ENCODE measurements at places on chromosomes 3 and 15.

DNA sequence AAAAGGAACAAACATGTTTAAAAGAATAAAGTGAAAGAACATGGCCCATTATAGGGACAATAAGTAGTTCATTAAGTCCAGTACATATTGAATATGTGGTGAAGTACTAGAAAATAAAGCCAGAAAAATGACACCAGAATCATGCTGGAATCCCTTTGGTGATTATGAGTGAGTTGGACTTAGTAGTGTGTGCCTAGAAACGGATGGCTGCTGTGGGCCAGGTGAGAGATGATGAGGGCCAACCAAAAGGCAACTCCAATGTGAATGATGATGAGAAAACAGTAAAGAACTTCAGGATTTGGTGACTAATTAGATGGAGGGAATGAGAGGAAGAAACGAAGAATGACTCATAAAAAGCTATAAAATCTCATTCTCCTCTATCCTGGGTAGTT is 3.3 kb downstream of the CRYGS start:
- DNase-seq: no peak

- DNase-seq: no peak
These were observed 98.2 kb downstream of the FBN1 start for GRCh38 chr15:48547286-48547685.

DNA sequence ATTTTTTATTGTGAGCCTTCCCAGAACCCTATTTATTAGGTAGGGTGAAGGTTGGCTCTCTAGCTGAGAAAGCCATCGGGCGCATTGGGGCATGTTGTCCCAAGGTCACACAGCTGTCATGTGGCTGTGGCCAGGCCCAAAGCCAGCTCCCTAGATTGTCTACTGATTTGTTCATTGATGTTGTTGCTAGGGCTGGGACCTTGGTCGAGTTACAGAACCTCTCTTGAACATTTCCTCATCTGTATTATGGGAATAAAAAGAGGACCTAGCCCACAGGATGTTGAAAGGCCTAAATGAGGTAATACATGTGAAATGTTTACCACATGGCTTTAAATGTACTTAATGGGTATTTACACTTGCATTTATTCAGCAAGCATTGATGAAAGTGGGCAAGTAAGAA is 252.5 kb downstream of the SUCLG2 start:
- DNase-seq: no peak

DNA sequence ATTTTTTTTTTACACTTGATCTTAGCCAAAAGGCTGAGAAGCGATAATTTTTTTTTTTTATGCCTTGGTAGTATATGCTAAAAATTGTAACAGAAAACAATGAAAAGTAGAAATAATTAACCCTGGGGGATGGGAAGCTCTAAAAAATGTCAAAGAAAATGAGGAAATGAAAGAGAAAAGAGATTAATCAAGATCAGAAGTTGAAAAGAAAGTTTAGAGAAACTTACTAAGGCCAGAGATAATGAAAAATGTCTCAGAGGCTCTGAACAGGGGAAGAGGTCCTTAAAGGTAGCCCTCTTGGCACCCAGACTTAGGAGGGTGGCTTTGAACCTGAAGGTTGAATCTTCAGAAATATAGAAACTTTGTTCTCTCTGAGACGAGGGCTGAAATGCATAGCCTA is 58.6 kb upstream of the ZBED2 start:
- no peak for DNase-seq

- no peak for DNase-seq
These were observed 6.0 kb downstream of the NCBP2 start for GRCh38 chr3:196936288-196936687.

GRCh38 chr15:73495181-73495580 is 52.2 kb downstream of the REC114 start:
- no peak for DNase-seq

DNA sequence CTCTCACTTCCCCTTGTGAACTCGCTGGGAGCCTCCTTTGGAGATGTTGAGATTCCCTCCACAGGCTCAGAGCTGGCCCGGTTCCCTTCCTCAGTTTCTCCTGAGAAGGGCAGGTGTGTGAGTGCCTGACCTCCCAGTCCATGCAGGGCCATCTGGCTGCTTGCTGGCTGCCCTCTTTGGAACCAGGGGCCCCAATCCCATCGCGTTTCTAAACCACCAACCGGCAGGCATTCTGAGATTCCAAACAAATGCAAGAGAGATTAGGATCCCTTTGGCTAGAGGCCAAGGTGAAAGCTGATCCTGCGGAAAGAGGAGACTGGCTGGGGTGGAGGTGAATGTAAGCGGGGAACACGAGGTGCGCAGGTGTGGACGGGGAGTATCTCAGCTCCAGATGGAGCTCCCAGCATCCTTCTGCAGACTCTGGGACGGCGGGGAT is 2.9 kb upstream of the PRRT3 start:
- no peak for DNase-seq

GRCh38 chr3:191070201-191070600 is 128.8 kb upstream of the OSTN start:
- no peak for DNase-seq

DNA sequence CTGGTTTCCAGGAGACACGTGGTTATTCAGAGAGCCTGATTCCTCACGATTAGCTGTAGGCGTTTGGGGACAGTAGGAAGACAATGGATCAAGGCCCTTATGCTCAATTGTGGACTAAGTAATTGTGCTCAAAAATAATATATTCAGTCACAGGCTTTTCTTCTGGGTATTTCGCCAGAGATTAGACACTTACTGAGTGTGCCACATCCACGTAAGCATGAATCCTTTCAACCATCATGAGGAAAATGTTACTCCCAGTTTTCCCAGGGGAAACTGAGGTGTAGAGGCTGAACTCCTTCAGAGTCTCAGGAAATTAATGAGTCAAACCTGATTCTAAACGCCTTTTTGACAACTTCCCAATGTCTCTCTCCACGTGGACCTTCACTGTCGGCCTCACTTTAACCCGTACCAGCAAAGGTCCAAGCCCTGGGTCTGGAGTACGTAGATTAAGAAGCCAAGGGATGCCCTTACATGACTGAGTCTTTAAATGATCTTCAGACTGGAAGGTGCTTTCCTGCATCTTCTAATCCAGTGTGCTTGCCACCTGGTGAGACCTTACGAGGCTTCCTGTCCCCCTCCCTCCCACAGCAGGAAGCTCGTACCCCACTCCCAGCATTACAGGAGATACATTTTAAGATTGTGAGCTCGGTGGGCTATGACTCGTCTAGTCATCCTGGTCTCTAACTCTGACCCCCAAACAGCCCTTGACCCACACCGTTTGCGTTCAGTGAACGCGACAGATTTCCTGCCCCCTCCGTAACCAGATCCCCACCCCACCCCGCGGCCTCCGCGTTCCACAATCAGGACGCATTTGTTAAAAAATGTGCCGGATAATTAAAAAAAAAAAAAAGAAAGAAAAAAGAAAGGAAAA is 1.7 kb downstream of the PKM start:
- peak; percentile 14 for DNase-seq

- DNase-seq: no peak
These were observed 74.8 kb downstream of the IGF2BP2 start for GRCh38 chr3:185750015-185750414.

DNA sequence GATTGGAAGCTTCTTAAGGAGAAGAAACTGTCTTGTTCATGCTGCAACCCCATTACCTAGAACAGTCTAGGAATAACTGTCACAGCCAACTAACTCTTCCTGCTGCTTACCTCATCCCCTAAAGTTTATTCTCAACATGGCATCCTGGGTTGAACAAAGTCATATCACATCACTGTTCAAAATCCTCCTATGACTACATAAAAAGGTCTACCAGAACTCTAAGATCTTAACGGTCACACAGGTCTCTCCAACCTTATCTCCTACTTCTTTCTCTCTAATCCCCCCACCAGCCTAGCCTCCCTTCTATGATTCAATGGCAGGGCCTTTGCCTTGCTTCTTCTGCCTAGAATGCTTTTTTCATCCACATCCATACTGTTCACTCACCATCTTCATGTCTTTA is 69.3 kb downstream of the CLASP2 start:
- no peak for DNase-seq

DNA sequence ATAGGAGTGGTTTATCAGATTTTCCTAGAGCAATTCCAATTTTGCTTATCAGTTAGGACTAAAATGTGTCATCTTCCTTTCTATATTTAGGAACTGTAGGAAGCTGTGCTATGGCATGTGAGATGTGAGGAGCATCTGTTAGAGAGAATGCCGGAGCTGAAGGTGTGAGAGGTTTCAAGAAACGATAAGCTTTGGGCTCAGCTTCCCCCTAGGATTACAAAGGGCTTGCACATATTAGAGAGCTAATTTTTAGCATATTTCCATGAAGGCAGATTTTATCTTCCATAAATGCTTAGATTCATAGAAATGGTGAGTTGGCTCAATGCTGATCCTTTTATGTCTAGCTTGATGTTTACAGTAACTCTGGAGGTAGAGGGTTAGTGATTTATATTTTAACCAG is 120.2 kb downstream of the CNTN4 start:
- DNase-seq: no peak

GRCh38 chr15:64681424-64682024 is 93.9 kb downstream of the RBPMS2 start:
- no peak for DNase-seq

DNA sequence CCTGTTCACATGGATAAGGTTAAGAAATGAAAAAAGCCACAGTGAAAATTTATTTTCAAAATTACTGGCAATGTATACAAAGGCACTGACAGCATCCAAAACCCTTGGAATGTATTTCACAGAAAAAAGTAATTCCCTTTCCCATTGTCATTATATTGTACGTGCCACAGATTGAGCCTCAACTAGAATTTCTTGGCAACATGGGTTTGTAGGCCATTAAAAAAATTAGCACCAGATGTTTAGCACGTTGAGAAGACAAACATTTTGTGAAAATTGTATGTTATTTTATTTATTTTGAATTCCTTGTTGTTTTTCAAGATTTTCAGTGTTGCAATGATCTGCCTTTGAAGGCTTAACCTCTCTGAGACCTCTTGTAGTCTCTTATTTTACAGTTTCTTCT is 76.3 kb upstream of the EPHB3 start:
- no peak for DNase-seq

DNA sequence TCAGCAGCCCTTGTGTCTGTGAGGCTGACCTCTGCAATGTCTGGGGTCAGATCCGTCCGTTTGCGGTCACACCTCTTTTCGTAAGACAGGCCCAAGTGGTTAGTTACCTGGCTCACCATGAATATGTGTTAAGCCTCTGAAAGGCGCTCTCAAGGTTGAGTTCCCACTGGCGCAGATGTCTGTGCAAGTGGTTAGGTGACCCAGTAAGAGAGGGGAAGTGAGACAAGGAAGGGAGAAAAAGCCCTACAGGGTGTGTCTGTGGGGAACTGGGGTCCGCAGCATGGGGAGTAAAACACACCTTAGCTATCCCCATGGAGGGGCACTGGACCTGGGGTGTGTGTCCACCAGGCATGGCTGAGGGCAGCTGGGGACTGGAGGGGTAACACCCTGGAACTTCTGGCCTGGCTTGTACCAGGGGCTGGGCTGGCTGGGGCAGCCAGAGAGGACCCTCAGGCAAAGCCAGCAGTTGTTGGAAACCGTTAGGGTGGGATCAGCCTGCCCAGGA is 391.6 kb upstream of the PROK2 start:
- no peak for DNase-seq

GRCh38 chr15:62698646-62699045 is 343.9 kb upstream of the TPM1 start:
- DNase-seq: no peak

DNA sequence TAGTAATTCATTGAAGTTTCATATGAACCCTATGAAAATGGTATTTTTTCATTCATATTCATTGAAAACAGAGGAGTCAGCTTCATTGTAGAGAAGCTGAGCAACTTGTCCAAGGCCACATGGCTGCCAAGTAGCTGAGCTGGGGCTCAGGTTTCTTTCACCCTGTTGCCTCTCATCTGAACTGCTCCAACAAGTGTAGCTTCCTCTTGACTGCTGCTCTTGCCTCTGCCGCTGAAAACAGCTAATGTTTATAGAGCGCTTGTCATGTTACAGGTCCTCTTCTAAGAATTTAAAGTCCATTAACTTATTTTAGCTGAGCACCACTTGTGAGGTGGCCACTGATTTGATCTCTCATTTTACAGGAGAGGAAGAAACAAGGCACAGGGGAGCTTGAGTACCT is 81.1 kb downstream of the PDCD6IP start:
- no peak for DNase-seq

GRCh38 chr3:169564883-169565282 is 98.6 kb downstream of the MECOM start:
- DNase-seq: no peak

- no peak for DNase-seq
These were observed 754 bp downstream of the B3GNT5 start for GRCh38 chr3:183253528-183254486.

GRCh38 chr3:24952388-24952787 is 457.7 kb upstream of the THRB start:
- DNase-seq: no peak

GRCh38 chr15:92839696-92840095 is 60.4 kb upstream of the CHD2 start:
- no peak for DNase-seq

DNA sequence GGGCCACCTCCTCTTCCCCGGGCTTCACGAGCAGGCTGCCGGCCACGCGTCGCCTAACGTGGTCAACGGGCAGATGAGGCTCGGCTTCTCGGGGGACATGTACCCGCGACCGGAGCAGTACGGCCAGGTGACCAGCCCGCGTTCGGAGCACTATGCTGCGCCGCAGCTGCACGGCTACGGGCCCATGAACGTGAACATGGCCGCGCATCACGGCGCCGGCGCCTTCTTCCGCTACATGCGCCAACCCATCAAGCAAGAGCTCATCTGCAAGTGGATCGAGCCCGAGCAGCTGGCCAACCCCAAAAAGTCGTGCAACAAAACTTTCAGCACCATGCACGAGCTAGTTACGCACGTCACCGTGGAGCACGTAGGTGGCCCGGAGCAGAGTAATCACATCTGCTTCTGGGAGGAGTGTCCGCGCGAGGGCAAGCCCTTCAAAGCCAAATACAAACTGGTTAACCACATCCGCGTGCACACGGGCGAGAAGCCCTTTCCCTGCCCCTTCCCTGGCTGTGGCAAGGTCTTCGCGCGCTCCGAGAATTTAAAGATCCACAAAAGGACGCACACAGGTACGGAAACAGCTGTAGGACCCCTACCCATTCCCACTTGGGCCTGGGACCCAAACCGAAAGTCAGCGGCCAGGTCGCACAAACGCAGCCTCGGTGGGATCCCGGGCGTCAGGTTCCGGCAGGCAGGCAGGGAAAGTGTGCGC is 1.5 kb downstream of the ZIC1 start:
- DNase-seq: no peak

GRCh38 chr3:43082457-43082856 is 23.4 kb downstream of the POMGNT2 start:
- no peak for DNase-seq

- DNase-seq: no peak
These were observed 46.8 kb downstream of the RGMA start for GRCh38 chr15:93042211-93042610.
